Kidney tubule cell (primary cell): ENCODE measurements at places on chromosomes 13 and 19.

DNA sequence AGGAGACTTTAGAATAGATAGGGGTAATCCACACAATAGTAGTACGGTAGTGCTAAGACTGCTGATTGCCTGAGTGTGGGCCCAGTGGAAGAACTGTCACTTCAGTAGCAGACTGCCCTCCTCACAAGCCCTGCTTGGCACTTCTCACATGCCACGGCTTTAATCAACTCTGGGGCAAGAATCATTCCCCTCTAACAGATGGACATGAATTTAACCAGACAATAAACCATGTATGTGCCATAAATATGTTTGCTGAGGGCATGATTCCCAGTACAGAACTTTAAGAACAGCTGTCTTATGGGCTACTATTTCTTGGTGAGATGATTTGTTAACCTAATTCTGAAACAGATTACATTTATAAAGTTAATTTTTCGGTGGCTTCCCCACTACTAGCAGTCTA lies 22.0 kb downstream of the DPY19L3 start:
- DNase-seq = no peak

- DNase-seq = no peak
These were observed 3.4 kb downstream of the URI1 start for GRCh38 chr19:29945433-29945832.

- DNase-seq = peak; percentile 96
These were observed 137.8 kb upstream of the TSC22D1 start for GRCh38 chr13:44713788-44714469.

- DNase-seq = no peak
These were observed 46.0 kb downstream of the WDFY2 start for GRCh38 chr13:51630288-51630615.

DNA sequence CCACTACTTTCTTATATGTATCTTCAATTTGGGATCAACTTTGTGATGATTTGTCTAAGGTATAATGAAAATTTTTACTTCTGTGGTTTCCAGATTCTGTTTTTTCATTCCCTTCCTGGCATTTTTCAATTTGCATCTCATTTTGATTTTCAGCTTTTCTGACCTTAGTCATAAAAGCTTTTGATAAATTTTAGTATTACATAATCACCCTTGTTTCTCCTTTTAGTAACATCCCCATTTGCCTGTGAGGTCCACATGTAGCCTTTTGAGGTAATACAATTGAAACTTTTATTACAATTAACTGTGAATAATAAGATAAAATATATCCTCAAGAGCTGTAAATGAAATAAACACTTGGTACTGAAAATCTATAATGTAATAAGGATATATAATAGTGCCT lies 31.2 kb downstream of the LACC1 start:
- DNase-seq = no peak

DNA sequence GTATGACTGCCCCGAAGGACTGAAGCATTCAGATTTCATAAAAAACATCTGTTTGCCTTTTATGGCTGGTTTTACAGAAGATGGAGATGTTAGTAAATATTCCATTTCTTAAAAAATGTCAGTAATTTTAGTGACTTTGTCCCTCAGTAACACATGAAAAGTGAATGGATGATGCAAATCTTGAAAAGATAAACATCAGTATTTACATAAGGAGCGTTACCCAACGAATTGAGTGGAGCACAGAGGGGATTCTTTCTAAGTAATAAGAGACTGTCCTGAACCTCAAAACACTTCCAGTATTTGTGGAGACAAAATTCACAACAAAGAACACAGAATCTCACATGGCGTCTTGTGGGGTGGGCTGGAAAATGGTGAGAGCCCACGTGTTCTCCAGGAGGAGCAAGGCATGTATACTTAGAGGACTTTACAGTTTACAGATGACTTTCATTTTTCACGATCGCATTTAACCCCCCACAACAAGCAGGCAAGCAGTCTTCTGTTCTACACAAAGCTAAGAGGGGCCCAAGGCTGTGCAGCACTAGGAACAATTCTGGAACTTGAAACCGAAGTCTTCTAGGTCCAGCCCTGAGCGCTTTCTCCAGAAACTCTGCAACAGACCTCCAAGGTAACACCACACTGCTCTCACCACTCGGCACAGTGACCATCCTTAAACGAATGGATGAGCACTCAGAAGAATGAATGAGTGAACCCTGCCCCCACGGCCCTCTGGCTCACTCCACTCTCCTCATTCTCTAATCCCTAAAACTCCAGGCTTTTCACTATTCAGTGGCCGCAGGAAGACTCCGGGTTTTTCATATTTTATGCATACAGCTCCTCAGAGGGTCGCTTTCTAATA lies 709.8 kb downstream of the UQCRFS1 start:
- no peak for DNase-seq

- no peak for DNase-seq
These were observed 32.1 kb downstream of the SMAD9 start for GRCh38 chr13:36887758-36888521.

DNA sequence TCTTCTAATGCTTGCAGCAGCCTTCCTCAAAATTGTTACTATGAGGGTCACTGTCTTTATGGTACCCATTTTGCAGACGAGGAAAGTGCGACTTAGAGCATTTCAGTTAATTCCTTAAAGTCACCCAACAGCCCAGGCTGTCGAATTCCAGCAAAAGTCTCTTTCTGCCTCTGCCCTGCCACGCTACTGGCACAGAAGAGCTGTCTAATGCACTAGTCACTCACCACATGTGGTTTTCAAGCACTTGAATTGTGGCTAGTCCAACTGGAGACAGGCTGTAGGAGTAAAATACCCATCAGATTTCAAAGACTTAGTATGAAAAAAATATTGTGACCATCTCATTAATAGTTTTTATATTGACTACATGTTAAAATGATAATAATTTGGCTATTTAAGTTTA lies 1.7 kb downstream of the FPR1 start:
- peak; percentile 44 for DNase-seq

DNA sequence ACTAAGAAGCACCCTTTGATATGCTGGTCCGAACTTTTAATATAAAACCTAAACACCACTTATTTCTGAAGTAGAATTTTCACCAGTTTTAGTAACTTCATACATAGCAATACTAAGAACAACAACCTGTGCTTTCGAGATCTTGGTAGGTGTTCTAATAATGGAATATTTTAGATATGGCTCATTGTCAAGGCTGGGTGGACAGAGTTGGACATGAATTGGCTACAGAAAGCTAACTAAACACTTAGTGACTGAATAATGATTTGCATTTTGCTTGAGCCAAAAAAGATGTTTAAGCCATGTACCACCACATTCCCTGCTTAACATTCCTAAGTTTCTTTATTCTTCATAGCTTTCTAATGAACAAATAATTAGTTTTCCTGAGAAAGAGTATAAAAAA lies 344.3 kb upstream of the SGCG start:
- peak; percentile 73 for DNase-seq

- DNase-seq = no peak
These were observed 2.8 kb downstream of the ZNF20 start for GRCh38 chr19:12137221-12137940.

- DNase-seq = no peak
These were observed 139.0 kb downstream of the RAP2A start for GRCh38 chr13:97573011-97573410.

- no peak for DNase-seq
These were observed 102.1 kb upstream of the FNDC3A start for GRCh38 chr13:48873587-48873986.

- no peak for DNase-seq
These were observed 30.1 kb downstream of the ZNF557 start for GRCh38 chr19:7099597-7099921.

DNA sequence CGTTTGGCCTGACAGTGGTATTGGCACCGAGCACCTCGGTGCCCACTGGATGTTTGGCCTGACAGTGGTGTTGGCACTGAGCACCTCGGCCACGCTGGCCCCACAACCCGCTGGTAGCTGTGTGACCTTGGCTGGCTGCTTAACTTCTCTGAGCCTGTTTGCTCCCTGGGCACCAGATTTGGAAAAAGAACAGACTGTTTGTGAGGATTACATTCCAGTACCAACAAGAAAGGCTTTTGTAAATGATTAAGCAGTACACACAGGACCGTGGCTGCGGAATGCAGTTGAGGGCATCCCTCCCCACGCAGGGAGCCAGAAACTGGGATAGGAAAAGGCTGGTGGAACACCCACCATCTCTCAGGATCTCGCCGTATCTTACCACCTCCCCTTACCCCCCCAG lies 31.9 kb downstream of the SLC25A42 start:
- DNase-seq = peak; percentile 6

DNA sequence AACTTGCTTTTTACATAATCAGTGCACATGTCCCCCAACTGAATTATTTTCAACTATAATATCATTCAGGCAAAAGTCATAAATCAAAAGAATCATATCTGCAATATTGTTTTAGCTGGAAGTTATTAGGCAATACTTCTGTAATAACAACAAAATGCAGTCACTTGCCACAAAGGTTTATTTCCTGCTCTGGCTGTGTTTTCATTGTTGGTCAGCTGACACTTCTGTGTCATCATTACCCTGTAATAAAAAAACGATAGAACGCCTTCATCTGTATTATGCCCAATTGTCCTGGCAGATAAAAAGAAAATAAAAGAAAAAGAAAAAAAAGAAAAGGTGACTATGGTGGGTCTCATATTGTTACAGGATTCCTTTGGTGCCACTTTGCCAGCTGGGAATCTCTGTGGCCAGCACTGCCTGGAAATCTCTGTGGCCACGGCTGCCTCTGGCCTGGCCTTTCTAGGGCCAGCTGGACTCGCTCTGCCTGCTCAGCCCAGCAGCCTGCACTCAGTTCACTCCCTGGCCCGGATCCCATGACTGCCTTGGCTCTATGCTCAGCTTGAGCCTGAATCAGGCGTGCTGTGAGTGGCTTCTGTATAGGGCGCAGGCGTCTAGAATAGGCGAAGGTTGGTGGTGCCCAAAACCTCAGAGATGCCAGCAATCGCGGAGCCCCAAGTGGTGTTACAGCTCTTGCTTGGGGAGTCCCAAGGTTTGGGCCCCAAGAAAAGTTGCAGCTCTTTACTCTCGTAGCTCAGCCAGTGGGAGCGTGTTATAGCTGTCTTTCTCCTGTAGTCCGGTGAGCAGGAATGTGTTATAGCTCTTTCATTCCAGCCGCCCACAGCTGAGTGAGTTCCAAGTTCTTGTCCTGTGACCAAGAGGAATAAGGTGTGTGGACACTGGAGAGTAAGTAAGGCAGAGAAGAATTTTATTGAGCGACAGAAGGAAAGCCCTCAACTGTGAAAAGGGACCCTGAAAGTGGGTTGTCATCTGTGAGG lies 1227.1 kb downstream of the SLITRK1 start:
- no peak for DNase-seq

GRCh38 chr13:35729926-35730627 lies 253.6 kb upstream of the MAB21L1 start:
- no peak for DNase-seq

GRCh38 chr13:93293710-93294109 lies 67.1 kb downstream of the GPC6 start:
- DNase-seq = no peak

DNA sequence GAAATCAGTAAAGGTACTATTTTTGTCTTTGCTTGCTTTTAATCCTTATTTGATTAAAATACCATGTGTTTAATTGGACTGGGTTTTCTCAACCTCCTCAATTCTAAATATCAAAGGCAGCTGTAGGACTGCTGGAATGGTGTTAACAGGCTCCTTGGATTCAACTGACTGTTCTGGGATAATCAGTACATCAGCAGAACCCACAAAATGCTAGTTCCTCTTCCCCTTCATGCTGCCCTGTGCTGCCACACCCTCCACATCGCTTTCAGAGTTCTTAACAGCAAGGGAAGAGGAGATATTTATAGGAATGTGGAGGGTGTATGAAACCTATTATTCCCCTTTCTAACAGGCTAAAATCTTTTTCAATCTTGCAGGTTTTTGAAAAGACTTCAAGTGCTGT lies 82.4 kb downstream of the KCTD12 start:
- DNase-seq = no peak

- DNase-seq = no peak
These were observed 151.6 kb downstream of the ZNF536 start for GRCh38 chr19:30523791-30524190.

DNA sequence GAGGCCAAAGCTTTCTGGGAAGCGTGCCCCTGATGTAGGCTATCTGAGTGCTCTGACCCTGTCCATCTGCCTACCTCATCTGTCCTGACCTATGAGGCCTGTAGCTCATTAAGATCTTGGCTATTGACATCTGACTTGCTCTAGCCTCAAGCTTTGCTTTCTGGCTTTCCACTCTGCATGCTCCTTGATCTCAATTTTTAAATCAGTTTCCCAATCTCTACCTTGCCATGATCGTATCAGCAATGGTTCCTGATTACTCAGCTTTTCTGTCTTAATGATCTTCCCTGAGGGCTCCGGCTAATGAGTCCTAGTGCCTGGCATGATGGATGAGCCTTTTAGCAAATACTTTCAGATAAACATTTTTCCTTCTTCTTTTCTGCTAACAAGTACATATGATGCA lies 262.0 kb downstream of the NDFIP2 start:
- no peak for DNase-seq

DNA sequence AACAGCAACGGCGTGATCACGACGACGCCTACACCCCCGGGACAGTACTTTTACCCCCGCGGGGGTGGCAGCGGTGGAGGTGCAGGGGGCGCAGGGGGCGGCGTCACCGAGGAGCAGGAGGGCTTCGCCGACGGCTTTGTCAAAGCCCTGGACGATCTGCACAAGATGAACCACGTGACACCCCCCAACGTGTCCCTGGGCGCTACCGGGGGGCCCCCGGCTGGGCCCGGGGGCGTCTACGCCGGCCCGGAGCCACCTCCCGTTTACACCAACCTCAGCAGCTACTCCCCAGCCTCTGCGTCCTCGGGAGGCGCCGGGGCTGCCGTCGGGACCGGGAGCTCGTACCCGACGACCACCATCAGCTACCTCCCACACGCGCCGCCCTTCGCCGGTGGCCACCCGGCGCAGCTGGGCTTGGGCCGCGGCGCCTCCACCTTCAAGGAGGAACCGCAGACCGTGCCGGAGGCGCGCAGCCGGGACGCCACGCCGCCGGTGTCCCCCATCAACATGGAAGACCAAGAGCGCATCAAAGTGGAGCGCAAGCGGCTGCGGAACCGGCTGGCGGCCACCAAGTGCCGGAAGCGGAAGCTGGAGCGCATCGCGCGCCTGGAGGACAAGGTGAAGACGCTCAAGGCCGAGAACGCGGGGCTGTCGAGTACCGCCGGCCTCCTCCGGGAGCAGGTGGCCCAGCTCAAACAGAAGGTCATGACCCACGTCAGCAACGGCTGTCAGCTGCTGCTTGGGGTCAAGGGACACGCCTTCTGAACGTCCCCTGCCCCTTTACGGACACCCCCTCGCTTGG lies 966 bp downstream of the JUNB start:
- DNase-seq = peak; percentile 76

DNA sequence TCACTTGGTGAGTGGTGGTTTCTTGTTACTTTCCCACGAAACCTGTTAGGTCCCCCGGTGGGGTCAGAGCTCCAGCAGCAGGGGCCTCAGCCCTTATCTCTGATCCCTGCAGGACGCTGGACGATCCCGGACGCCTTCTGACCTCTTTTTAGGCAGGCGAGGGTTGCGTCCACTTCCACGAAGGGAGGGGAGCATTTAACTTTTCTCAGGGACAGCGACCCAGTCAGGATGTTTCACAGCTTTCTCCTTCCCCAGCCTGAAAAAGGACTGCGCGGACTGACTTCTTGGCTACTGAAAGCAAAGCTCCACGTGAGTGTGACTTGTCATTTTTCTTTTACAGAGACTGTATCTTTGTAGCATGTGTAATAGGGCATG lies 692 bp downstream of the ZNF234 start:
- peak; percentile 11 for DNase-seq
